Breast epithelium (tissue), 4 donors: ENCODE measurements at places on chromosomes 4 and X.

GRCh38 chrX:111854556-111855490 lies 21.2 kb upstream of the TRPC5OS start:
- no peaks in the 10 kb centered on the region for H3K36me3 ChIP-seq
- H3K4me3 ChIP-seq, result no peak overlapping the region
- no peaks in the 10 kb centered on the region for H3K27me3 ChIP-seq
- no peaks in the 10 kb centered on the region for H3K4me1 ChIP-seq
- no peak overlapping the region for H3K27ac ChIP-seq

DNA sequence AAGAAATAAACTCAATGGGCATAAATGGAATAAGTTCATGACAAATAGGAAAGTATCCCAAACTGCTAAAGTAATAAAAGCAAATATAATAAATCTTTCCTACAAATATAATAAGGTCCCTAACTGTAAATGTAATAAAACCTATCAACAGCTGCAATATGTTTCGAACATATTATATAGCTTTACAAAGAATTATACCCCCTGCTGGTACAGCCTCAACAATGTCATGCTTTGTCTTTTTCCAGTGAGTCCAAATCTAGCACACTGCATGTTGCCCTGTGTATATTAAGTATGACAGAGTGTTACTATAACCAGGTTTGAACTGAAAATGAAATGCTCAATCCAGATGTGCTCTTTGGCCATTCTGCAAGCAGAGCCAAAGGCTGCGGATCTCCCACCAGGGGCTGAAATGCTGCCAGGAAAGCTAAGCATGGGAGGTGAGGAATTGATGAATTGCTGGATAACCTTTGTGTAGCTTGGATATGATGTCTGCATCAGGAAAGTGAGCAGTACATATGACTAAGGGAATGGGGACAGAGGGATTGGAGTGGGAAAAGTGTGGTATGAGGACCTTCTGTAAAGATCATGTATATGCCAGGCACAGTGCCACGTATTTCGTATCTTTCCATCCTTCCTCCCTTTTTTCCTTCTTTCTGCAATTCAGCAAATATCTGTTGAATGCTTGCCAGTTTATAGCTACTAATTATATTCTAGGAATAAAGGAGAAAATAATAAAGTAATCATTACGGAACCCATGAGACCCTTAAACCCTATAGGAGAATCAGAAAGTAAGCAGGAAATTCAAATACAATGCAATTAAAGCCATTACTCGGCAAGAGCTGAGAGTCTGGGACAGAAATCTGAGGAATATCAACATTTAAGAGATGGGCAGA lies 954.6 kb upstream of the LCORL start:
- no peak overlapping the region for H3K27ac ChIP-seq
- H3K4me3 ChIP-seq, result no peak overlapping the region
- H3K4me1 ChIP-seq, result no peaks in the 10 kb centered on the region
- H3K36me3 ChIP-seq, result no peaks in the 10 kb centered on the region
- no peaks in the 10 kb centered on the region for H3K27me3 ChIP-seq

DNA sequence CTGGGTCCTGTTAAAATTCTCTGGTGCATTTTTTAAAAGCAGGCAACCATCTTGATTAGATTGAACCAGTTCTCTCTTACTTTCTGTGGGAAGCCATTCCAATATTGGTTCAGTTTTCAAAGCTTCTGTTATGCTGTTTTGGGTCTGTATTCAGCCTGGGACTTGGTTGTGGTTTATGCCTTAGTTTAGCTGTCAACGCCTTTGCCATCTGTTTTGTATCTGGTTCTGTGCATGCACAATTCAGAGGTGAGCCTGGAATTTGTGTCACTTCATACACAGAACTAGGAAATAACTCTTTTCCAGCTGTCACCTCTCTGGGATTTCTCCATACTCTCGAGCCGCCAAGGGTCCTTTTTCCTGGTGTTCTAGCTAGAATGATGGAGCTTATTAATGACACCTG lies 46.2 kb downstream of the STAP1 start:
- H3K4me3 ChIP-seq, result no peak overlapping the region
- H3K27me3 ChIP-seq, result no peaks in the 10 kb centered on the region
- no peak overlapping the region for H3K27ac ChIP-seq
- DNase-seq, result no peak
- no peaks in the 10 kb centered on the region for H3K4me1 ChIP-seq

DNA sequence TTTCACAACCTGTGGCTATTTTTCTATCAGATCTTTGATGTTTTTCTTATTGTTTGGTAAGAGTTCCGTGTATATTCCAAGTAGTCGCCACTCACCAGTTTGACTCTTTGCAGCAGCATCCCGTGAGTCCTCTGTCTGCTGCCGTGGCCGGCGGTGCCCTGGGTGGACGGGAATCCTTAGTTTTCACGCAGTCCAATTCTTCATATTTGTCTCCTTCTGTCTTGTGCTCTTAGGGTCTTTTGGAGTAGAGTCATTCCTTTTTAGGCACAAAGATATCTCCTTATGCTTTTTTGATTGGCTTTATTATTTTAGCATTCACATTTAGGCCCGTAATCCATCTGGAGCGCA lies 94.9 kb upstream of the MSX1 start:
- H3K27ac ChIP-seq, result no peak overlapping the region
- H3K4me1 ChIP-seq, result no peaks in the 10 kb centered on the region
- DNase-seq, result no peak
- no peaks in the 10 kb centered on the region for H3K36me3 ChIP-seq

DNA sequence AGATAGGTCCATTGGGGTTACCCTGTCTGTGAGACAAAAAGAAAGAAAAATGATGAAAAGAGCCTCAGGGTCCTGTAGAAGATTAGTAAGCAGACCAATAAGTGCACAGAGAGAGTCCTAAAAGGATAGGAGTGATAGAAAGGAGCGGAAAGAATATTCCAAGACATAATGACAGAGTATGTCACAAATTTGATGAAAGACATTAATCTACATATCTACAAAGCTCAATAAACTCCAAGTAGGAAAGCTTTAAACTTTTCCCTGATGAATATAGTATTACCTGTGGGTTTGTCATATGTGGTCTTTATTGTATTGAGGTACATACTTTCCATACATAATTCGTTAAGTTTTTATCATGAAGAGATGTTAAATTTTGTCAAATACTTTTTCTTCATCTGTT lies 73.7 kb downstream of the MTMR8 start:
- H3K36me3 ChIP-seq, result no peaks in the 10 kb centered on the region
- DNase-seq, result no peak
- H3K4me1 ChIP-seq, result no peaks in the 10 kb centered on the region
- no peak overlapping the region for H3K4me3 ChIP-seq
- H3K27me3 ChIP-seq, result no peaks in the 10 kb centered on the region

DNA sequence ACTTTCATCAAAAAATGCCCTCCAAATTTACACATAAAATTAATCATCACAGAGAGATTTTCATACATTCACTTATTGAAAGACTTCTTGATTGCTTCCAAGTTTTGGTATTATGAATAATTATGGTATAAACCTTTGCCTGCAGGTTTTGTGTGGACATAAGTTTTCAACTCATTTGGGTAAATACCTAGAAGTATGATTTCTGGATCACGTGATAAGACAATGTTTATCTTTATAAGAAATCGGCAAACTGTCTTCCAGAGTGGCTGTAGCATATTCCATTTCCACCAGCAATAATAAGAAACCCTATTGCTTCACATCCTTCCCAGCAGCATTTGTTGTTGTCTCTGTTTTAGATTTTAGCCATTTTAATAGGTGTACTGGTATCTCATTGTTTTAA lies 1507.0 kb upstream of the IGFBP7 start:
- H3K4me3 ChIP-seq, result no peak overlapping the region
- no peak overlapping the region for H3K27ac ChIP-seq
- H3K4me1 ChIP-seq, result no peaks in the 10 kb centered on the region
- no peaks in the 10 kb centered on the region for H3K27me3 ChIP-seq

DNA sequence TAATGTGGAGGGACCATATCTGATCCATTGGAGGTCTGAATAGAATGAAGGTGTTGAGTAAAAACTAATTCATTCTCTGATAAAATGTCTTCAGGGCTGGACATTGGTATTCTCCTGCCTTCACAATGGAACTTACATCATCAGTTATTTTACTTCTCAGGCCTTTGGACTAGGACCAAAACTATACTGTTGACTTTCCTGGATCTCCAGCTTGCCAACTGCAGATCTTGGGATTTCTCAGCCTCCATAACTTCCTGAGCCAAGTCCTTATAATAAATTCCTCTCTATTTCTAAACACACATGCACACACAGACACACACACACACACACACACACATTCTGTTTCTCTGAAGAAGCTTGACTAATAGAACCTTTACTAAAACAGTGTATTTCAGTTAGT lies 1858.6 kb upstream of the ADGRL3 start:
- no peaks in the 10 kb centered on the region for H3K27me3 ChIP-seq
- no peaks in the 10 kb centered on the region for H3K4me1 ChIP-seq
- no peaks in the 10 kb centered on the region for H3K36me3 ChIP-seq
- H3K4me3 ChIP-seq, result no peak overlapping the region
- no peak for DNase-seq
- H3K27ac ChIP-seq, result no peak overlapping the region

DNA sequence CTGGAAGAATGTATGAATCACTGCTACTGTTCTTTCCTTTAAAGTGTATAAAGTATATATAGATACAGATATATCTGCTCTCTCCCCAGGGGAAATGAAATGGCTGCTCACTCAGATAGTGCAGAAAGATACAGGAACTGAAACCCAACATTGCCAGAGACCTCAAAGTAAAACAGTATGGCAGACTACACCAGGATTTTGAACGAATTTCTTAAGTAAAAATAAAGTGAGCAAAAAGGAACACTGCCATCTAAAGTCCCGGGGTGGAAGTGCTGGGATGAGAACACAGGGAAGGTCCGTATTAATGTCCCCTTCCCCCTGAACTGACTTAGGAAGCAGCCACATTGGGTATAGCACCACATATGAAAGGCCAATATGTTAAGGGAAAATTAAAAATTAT lies 93.4 kb downstream of the TMA16 start:
- H3K4me1 ChIP-seq, result no peaks in the 10 kb centered on the region
- no peaks in the 10 kb centered on the region for H3K27me3 ChIP-seq
- no peak overlapping the region for H3K27ac ChIP-seq

- H3K27ac ChIP-seq, result no peak overlapping the region
- H3K4me3 ChIP-seq, result no peak overlapping the region
- H3K27me3 ChIP-seq, result no peaks in the 10 kb centered on the region
- H3K36me3 ChIP-seq, result no peaks in the 10 kb centered on the region
- H3K4me1 ChIP-seq, result no peaks in the 10 kb centered on the region
Measured at GRCh38 chr4:105306820-105307219, 160.1 kb downstream of the TET2 start.

DNA sequence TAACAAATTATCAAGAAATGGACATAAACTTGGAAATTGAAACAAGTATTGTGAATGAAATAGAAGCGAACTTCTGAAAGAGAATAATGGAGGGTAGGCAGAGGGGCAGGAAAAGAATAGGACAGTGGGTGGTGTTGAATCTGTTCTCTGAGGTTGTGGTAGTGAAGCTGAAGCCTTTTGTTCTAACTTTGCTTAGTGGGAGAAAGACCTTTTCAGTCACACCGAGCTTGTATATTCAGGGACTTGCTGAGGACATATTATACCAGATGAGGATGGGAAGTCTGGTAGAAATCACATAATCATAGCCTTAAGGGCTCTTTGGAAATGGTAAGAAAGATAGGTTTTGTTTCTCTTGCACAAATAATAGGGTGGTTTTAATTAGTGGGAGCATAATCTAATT lies 115.4 kb upstream of the NDST4 start:
- H3K36me3 ChIP-seq, result no peaks in the 10 kb centered on the region
- DNase-seq, result no peak
- H3K27me3 ChIP-seq, result no peaks in the 10 kb centered on the region
- H3K4me3 ChIP-seq, result no peak overlapping the region
- H3K4me1 ChIP-seq, result no peaks in the 10 kb centered on the region
